ENCODE measurements at places on chromosomes 2 and 18.

DNA sequence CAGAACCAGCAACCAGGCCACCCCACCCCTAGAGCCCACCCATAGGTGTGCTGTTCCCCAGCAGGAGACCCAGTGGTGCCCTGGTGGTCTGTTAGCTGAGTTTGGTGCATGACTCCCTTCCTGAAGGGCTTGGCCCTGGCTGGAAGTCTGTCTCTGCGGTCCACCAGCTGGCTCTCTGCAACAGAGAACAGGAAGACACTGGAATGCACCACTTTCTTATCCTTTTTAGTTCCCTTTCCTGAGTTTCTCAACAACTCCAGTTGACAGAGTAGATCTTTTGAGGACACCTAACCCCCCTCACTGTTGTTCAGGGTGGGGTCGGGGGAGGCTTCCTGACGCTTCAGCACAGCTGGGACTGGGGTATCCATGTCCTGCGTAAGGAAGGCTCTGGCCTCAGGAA, 11.9 kb upstream of the RPL37A start:
- no peak for DNase-seq

DNA sequence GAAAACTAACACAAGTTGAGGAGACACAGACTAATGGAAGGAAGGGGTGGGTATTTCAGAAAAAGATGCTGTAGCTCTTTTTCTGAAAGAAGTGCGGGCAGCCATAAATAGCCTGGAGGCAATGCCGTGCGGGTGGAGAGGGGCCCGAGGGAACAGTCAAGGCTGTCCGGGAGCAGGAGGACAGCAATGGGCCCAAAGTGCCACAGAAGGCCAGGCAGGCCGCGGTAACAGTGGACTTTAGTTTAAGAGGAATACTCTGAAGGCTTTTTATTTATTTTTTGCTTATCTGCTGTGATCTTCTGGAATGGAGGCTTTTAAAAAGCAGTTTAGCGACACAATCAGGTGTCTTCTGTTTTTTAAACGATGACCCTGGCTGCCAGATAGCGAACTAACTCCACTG, 2.8 kb downstream of the ITGB1BP1 start:
- DNase-seq: no peak

DNA sequence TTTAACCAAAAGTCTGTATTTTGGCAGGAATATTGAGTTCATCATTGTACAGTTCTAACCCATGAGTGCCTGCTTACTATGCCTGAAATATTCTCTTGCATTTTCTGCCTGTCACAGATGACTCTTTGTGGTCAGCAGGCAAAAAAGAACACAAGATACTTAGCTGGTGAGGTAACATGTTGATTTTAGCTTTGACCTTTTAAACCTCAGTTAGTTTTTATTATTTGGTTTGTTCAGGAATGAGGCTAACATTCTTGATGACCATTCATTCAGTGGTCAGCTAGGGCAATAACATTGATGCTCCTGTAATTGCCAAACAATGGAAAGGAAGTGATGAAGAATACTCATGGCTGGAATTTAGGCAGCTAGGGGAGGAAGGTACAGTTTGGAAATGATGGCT, 491.2 kb downstream of the PIK3C3 start:
- no peak for DNase-seq

DNA sequence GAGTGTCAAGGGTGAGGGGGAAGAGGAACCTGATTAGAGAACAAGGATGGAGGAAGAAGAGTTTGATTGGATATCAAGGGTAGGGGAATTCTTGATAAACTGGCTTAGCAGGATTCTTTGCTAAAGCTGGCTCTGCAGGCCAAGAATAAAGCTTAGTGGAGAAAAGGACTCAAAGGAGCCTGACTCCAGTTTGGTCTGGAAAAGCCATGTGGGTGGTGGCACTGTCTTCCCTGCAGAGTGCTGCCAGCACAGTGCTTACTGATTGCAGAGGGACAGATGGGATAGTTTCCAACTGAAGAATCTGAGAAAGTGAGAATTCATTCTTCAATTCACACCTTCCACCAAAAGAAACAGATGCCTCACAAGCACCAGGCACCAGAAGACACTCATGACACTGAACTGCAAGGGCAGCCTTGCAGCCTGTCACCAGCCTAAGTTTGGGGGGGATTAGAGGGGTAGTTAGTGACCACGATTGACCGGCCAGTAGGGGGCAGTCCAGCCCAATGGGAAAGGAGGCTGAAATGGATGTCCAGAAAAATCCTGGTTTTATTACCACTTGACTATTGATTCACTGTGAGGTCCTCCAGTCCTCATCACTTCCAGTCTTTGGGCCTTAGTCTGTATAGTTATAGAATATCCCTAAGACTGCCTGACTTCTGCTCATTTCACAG, 334.5 kb downstream of the SMAD2 start:
- DNase-seq: no peak

- DNase-seq: no peak
Observed at GRCh38 chr2:34901739-34902138, 1302.6 kb upstream of the FAM98A start.

GRCh38 chr2:130808482-130809268, 28.0 kb upstream of the ARHGEF4 start:
- no peak for DNase-seq

- DNase-seq: no peak
Observed at GRCh38 chr2:190947141-190947540, 66.5 kb downstream of the GLS start.

- no peak for DNase-seq
Observed at GRCh38 chr2:137865954-137866540, 98.2 kb upstream of the HNMT start.

- no peak for DNase-seq
Observed at GRCh38 chr2:117351396-117351795, 463.1 kb upstream of the DDX18 start.

DNA sequence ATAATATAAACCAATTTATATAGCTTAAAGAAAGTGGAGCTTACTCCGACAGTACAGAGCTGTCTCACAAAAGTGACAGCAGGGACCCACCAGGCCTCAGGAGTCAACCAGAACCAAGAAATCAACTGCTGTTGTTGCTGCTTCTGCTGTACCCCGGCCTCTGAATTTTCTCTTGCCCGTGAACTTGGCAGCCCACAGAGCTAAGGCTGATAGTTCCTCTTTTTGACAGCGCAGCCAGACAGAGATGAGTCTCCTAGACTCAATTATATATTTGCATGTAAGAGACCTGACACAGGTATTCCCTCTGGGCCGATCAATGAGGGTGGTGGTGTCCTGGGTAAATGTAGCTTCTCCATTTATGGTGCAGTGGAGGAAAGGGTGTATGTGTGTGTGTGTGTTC, 109.4 kb downstream of the KCTD1 start:
- no peak for DNase-seq

GRCh38 chr2:226074391-226074790, 674.9 kb downstream of the NYAP2 start:
- no peak for DNase-seq

DNA sequence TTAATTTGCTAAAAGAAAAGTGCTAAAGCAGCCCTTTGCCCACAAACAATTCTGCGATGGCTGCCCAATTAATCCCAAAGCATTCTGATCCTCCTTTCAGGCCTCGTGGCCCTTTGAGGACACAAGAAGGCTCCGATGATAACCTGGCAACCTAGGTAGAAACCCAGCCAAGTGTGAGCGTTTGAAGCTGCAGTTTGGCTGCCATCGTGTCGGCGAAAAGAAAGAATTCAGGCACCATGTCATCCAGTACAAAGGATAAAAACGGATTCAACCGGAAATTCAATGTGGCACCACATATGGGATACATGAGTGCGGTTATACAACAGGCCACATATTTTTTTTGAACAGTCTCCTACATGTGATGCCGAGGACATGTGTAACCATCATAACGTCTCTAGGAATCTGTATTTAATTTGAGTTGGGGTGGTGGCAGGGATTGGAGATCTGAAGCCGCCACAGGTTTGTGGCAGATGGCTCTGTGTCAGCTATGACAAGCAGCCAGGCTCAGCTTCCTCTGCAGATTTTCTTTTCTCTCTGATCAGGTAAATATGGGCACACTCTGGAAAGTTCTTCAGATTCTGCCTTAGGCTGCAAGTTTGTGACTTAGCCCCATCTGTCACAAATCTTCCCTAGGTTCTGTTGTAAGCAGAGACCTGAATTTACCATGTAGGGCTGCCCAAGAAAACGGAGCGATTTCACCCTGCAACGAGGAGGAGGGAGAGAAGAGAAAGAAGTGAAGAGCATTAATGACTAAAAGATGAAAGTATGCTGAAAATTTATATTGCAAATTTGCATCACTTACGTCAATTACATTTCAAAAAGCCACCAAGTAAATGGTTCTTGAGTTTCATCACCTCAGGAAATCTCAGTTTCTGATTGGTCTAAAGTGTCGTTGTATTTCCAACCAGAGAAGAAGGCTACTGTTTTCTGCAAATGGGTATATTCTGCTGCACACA, 573.2 kb downstream of the ZEB2 start:
- no peak for DNase-seq

DNA sequence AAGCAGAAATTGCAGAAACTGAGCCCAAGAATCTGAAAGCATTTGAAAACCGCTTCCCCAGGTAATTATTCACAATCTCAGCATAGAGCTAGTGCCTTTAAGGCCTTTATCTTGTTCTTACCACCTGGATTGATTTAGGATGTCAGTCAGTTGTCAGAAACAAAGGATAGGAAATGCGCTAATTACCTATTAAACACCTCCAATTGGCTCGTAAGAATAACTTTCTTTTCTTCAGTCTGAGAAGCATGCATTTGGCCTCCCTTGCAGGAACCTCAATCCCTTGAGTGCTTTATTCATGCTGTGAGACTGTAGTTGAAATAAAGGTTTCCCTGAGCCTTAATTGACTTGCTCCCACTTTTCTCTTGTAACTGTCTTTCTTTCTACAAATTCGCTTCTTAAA, 400.3 kb upstream of the LRATD1 start:
- DNase-seq: no peak

GRCh38 chr18:70284976-70285620, 3.7 kb upstream of the SOCS6 start:
- no peak for DNase-seq

DNA sequence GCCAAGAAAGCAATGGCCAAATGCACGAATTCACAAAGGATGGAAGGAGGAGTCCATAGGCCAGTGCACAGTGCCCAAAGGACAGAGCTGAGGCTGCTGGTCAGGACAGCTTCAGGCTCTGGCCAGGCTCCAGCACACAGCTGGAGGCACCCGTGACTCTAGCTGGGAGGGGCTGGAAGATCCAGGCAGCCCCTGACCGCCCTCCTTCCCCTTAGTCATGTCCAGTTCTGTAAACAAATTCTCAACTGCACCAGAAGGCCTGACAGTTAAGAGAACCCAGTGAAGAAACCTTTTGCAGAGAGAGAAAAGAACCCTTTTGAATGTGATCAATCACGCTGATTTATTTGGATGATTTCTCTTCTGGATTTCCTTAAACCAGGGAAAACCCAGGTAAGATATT, 7.7 kb upstream of the YWHAQ start:
- DNase-seq: no peak

- no peak for DNase-seq
Observed at GRCh38 chr2:145592361-145592760, 1072.4 kb upstream of the ZEB2 start.

- no peak for DNase-seq
Observed at GRCh38 chr2:46379213-46380037, 82.2 kb downstream of the EPAS1 start.

DNA sequence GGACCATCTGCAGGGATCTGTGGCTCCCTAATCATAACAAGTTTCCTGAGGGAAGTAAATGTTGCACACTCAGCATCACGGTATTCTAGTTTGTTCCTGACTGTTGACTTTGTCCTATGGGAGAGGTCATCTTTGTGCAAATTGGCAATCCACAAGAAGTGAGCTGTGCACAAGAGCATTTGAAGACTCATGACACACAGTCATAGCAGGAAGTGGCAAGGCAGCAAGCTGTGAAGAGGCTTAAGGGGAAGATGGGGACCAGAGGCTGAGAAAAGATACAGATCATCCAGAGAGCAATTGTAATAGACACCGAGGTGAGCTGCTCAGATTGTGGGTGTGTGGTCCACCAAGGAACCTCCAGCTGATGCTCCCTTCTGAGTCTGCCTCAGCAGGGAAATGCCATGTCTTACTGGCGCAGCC, 2.7 kb downstream of the TNP1 start:
- DNase-seq: no peak

GRCh38 chr18:63022429-63023022, 297.0 kb downstream of the BCL2 start:
- DNase-seq: no peak

- no peak for DNase-seq
Observed at GRCh38 chr2:46276642-46277041, 20.6 kb upstream of the EPAS1 start.

- no peak for DNase-seq
Observed at GRCh38 chr2:209960676-209961630, 41.5 kb upstream of the RPE start.

DNA sequence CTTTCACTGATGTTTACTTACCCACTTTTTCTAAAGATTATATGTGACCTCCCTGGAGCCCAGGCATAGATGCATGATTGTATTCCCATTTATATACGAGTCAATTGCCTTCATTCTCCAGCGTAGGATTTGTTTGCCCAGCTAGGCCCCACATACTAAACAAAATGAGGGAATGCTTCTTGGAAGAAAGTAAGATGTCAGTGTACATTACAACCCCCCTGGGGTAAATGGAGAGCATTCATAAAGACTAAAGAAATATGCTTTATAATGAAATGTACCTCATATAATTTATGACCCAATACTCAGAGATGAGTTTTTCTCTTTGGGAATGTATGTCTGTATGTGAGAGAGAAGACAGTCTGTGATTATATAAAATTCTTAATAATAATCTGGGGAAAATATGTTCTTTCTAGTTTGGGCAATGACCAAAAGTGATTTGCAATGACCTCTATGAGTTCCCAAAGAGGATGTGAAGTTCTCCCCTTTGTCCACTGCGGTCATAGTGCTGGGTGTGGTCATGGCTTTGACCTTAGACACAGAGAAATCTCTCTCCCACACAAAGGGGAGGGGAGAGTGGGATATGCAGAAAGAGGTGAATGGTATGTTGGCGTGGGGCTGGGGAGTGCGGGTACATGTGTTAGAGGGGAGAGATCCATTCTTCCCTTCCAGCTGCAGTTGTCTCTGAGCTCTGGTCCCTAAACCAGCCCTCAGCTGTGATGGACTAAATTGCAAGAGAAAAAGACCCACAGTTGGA, 175.6 kb downstream of the EN1 start:
- no peak for DNase-seq

GRCh38 chr18:11664286-11664685, 24.8 kb upstream of the GNAL start:
- DNase-seq: no peak

DNA sequence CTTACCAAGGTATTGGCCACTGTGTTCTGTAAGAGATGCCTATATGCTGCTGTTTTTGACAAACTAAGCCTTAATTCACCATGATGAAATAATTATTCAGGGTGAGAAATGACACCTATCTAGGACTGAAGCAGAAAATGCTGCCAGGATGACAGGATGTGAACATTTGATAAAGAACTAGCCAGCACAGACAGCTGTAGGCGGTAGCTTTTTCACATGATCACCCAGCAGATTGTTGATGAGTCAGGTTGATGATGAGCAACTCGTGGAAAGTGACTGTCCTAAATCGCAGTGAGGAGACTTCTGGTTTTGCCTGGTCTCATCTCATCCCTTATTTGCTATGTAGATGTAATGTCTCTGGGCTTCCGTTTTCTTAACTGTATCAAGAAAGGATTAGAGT, 144.1 kb downstream of the PRPF40A start:
- DNase-seq: no peak

GRCh38 chr2:39264733-39265132, 21.0 kb upstream of the CDKL4 start:
- DNase-seq: no peak
